ENCODE measurements at places on chromosomes 16 and 17.

GRCh38 chr16:87702325-87702811 lies 63.4 kb downstream of the KLHDC4 start:
- no peak for DNase-seq

DNA sequence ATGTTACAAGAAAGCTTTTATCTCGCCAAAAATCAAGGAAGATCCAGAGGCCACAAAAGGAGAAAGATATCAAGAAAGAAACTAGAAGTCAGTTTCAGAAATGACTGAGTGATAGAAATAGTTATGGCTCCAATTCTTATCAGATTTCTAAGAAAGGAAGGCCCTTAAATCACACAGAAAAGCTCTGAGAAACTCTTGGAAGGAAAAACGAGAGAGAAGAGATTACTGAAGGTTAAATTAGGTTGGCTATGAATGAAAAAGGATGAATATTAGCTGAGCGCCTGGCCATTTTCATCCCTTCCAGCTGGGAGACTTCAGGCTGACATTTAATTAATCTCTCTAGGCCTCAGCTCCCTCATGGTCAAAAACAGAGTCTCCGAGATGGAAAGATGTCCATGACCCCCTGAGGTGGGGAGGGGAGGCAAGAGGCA lies 72.3 kb downstream of the CYTH1 start:
- no peak for DNase-seq

- no peak for DNase-seq
Measured at GRCh38 chr16:14303182-14303618, 232.1 kb downstream of the MRTFB start.

DNA sequence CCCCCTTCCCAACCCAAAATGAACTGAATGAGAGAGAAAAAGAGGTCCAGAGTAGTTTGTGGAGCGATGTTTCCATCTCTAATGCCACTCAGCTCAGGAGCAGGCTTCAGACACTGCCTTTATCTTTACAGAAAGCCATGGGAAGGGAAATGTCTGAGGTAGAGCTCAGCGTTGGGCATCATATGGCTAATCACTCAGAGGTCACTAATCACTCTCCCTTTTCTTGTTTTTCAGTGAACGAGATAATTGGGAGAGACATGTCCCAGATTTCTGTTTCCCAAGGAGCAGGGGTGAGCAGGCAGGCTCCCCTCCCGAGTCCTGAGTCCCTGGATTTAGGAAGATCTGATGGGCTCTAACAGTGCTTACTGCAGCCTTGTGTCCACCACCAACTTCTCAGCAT lies 9.8 kb downstream of the ESRP2 start:
- DNase-seq: no peak

GRCh38 chr16:85911251-85911930 lies 12.4 kb downstream of the IRF8 start:
- DNase-seq: no peak

DNA sequence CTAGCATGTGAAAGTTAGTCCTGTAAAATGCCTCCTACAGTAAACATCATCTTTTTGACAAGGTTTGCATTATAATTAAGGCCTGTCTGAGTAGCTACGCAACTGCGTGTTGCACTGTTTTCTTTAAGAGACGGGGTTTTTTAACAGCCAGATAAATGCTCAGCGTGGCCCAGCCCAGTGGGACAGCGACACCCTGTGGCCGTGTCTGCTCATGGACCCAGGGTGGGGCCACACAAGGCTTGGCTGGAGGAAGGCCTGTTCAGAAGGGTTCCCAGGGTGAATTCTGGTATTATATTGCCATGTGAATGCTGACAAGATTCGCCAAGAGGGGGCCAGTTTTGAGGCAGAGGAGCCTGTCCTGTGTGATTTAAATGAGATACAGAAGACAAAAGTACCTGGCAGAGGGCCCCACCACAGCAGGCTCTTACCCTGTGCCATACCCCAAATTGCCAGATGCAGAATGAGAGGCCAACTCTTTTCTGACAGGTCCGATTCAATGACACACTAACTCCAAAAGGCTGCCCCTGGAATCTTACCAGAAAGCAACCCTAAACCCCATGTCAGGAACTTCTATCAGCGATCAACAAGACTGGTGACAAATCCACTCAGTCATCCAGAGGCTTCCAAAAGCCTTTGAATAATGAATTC lies 65.9 kb upstream of the IRX6 start:
- DNase-seq: peak; percentile 11

GRCh38 chr16:19346335-19346922 lies 60.9 kb downstream of the CLEC19A start:
- no peak for DNase-seq

DNA sequence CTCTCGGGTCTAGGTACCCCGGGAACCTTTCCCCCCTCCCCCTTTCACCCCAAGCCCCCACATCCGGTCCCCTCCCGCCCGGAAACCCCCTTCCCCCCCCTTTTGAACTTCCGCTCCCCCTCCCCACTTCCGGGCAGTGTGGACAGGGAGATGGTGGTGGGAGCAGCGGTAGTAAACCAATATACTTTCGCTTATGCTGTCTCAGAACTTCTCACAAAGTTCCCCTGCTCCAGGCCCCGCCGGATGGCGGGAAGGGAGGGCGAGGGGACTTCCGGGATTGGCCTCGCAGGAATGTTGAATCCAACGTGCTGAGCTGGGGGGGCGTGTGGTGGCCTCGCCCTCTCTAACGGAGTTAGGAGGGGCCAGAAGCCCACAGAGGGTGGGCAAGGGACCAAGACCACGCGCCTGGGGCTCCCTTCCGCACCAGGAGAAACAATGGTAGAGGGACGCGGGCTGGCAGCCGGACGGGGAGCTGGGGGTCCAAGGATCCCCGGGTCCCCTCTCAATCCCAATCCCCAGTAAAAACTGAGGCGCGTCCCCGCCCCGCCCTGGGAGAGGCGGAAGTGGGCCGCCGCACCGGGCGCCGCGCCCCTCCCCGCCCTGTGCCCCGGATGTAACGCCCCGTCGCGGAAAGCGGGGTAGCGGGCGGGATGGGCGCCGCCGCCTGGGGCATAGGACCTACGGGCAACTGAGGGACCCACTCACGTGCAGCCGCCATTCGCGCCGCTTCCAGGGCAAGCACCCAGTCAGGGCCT lies 742 bp downstream of the PFN1 start:
- DNase-seq: peak; percentile 68

DNA sequence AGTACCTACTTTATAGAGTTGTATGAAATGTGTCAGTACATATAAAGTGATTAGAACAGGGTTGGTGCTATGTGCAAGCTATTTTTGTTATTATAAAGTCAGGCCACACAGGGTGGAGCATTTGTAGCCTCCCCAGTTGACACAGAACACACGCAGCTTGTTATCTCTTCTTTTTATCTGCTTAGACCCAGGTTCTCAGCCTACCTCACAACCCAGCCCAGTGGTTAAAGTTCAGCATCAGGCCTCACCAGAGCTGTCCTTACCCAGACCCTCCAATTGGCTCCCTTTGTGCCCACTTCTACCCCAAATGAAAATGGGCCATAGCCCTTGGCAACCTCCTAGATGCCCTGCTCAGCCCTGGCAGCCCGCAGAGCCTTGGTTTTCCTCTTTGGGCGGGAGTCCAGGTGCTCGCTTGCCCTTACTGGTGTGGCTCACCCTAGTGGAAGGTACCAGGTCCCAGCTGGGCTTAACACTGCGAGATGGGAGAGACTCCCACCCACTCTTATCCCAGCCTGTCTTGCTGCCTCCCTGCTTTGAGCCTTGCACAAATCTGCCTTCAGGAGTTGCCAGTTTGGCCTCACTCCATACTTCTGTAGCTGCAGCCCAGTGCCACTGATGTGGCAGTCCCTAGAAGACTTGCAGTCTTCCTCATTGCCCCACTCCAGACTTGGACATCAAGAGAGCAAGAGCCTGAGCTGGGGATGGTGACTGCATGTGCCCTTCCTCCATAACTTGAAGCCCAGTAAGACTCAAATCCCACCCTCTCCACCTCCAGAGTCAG lies 1.1 kb upstream of the PIGS start:
- DNase-seq: no peak

- peak; percentile 13 for DNase-seq
Measured at GRCh38 chr17:35870906-35871819, 2.5 kb upstream of the HEATR9 start.

DNA sequence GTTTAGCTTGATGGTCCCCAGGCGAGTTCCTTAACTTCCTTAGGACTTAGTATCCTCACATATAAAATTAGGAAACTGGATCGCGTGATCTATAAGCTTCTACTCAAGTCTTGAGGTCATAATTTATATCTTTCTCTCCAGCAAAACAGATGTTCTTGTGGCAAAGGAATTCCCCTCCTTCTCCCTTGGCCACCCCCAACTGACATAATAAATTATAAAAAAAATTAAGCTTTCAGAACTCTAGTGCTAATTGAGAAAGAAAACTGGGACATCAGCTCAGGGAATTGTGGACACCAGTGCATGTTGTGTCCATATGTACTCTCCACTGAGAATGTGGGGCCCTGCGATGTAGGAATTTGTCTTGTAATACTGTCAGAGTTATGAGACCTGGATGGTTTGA lies 13.5 kb downstream of the GNAO1 start:
- DNase-seq: no peak

GRCh38 chr17:58352596-58353388 lies 791 bp upstream of the SUPT4H1 start:
- no peak for DNase-seq

GRCh38 chr17:66283971-66284370 lies 18.4 kb upstream of the PRKCA start:
- DNase-seq: no peak

DNA sequence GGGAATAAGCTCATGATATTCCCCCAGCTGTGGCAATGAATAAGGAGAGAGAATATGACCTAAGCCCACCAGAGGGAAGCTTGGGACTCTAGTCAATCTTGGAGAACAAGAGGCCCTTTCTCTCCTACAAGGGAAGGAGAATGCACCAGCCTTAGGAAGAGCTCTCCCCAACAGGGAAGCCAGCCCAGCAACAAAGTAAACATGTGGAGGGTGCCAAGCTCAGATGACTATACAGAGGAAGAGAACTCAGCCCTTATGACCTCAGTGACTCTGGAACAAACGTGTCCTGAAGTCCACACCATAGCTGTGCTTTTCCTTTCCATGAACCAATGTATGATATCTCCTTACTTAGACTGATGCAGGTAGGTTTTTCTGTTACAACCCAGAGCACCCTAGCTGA lies 219.7 kb downstream of the GSG1L start:
- no peak for DNase-seq

DNA sequence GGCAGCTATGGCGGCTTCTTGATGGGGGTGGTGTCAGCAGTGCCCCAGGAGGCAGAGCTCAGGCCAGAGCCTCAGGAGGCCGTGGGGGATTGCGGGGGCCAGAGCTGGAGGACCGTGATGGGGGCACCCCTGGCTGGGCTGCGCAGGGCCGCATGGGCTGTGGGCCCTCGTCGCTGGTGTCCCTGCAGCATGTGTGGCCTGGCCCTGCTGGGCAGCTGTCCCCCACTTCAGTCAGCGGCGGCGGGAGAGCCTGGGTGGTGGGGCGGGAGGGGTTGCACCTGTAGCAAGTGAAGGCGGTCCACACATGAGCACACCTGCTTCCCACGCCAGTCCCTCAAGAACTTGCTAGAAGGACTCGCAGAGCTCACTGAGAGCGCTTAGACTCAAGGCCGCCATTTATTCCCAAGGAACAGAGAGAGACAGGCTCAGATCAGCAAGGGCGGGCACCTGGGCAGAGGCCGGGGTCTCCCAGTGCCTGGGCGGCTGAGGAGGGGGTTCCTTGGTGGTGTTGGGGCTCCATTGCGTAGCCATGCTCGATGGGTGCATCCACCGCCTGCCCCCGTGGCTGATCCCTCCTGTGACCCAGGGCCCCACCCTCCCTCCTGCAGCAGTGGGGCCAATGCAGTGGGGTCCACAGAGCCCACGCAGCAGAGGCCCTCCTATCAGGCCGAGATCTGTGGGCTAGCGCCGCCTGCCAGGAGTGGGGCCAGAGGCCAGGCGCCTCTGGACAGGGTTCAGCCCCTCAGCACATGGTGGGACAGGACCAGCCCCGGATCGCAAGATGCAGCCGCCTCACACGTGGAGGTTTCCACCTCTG lies 15.7 kb downstream of the PRSS27 start:
- DNase-seq: no peak

- DNase-seq: no peak
Measured at GRCh38 chr17:21592774-21593173, 99.5 kb upstream of the KCNJ18 start.

GRCh38 chr17:6703751-6704150 lies 9.4 kb downstream of the SLC13A5 start:
- DNase-seq: no peak

DNA sequence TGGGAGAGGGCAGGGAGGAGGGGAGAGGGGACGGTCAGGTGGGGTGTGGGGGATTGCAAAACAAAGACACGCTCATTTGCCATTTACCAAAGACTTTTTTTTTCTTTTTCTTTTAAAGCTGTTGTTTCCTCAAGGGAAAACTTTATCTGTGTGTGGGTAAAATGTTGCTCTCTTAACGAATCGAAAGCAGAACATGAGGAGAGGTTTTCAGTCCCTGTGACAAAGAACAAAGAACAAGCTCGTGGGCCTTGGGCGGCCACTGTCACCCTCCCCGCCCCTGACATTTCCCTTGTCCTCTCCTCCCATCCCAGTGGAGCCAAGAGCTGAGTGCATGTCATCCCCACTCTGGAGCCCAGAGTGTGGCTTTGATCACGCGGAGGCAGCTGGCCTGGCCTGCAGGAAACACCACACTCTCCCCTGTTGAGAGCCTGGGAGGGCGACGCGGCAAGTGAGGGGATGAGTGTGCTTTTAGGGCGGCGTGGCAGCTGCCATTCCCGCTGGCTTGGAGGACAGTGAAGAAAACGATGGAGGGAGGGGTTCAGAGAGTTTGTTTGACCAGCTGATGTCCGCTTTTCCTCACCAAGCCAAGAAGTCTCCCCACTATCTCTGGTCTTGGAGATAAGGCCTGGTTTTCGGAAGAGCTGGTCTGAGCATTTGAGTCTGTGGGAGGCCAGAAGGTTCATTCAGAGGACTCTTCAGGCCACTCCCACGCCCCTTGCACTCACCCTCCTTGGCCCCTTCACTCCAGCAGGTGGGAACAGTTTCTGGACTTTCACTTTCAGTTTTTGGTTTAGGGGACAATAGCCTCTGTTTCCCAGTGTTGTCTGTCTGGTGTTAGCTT lies 11.4 kb downstream of the CCR7 start:
- no peak for DNase-seq

Data from activated naive CD4-positive, alpha-beta T cell (primary cell).